Stimulated activated CD4-positive, alpha-beta T cell treated with anti-CD3 and anti-CD28 coated beads, Interleukin-15, amount 100 ng/mL, for 24 hours (primary cell): ENCODE measurements at places on chromosomes 5 and 9.
A peak's percentile ranks its signal among the peaks of the same experiment; 100 is the strongest.

GRCh38 chr5:96054311-96055030 lies 92.8 kb upstream of the ELL2 start:
- no peak for DNase-seq

DNA sequence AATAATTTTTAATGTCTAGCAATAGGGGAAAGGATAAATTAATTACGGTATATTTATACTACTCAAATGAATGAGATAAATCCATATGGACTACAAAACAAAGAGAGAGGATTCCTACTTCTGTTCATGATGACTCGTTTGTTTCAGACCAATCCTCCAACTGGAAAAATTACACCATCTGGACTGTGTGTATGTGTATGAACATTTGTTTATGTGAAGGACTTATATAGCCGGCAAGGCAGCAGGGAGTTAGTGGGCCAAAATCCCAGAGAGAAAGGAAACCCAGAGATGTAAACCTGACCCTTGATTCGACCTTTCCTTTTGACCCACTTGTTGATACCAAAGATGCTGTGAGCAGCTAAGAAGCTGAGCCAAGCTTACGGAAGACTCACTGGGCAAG lies 20.1 kb downstream of the PDE6A start:
- DNase-seq: no peak

GRCh38 chr5:109989994-109990722 lies 300.4 kb downstream of the MAN2A1 start:
- DNase-seq: no peak

DNA sequence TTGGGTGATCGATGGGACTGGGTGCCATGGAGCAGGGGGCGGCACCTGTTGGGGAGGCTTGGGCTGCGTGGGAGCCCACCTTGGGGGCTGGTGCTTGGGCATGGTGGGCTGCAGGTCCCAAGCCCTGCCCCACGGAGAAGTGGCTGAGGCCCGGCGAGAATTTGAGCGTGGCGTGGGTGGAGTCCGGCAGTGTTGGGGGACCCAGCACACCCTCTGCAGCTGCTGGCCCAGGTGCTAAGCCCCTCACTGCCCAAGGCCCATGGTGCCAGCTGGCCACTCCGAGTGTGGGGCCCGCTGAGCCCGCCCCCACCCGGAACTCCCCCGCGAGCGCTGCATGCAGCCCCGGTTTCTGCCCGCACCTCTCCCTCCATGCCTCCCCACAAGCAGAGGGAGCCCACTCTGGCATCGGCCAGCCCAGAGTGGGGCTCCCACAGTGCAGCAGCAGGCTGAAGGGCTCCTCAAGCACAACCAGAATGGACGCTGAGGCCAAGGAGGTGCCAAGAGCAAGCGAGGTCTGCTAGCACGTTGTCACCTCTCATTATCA lies 1178.6 kb upstream of the CDH10 start:
- DNase-seq: no peak

DNA sequence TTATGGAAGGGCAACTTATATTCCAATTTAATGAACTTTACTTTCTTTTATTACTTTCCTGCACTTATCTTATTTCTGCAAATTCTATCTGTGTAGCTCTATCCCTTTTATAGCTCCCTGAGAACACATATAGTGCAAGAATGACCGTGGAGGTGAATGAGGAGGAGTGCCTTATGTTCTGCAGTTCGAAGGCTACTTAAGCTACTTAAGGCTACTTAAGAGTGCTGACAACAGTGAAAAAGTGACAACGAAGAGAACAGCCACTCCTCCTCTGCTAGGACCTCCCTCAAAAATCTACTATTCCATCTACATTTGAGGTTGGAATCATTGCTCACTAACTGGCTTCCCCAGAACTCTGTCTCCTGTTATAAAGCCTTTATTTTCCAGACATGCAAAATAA lies 1365.7 kb upstream of the C9orf72 start:
- DNase-seq: no peak

- no peak for DNase-seq
Measured at GRCh38 chr9:115099901-115100300, 18.1 kb downstream of the TNC start.

- DNase-seq: peak; percentile 4
Measured at GRCh38 chr5:79229357-79230174, 6.4 kb upstream of the JMY start.

- DNase-seq: no peak
Measured at GRCh38 chr5:73284220-73284795, 111.3 kb downstream of the TMEM174 start.

- DNase-seq: no peak
Measured at GRCh38 chr5:176400382-176401156, 12.0 kb downstream of the HIGD2A start.

DNA sequence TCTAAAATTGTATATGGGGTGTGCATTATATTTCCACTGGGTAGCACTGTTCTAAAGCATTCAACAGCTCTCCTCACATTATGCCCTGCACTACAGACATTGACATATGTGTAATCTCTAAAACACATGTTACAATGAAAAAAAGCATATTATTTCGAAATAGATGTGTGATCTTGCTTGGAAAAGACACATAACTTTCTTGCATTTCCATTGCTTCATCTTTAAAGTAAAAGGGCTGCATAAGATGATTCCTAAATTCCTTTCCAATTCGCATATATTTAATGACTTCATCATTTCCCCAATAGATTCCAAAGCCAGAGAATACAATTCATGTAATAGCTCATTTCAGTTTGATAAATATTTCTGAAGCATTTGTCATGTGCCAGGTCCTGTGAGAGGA lies 566.9 kb downstream of the PDE4D start:
- DNase-seq: no peak

GRCh38 chr9:88742483-88742882 lies 207.5 kb downstream of the NXNL2 start:
- DNase-seq: no peak

GRCh38 chr5:6581090-6581489 lies 51.8 kb downstream of the NSUN2 start:
- DNase-seq: no peak

DNA sequence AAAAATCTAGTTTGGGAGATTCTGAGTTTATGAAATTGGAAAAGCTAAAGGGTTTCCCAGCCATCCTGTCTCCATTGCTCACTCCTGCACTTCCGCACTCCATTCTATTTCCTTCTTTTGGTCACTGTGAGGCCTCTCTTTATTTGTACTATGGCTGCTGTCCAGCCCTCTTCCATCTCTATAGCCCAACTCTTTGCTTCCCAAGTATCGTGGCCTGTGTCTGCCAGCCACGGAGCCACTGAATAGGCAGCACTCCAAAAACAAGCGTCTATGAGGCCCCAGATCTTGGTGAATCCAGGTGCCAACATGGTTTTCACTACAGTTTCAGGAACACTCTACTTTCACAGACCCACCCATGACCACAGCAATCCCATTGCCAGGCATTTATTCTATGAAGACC lies 37.2 kb downstream of the GRAMD2B start:
- DNase-seq: no peak

GRCh38 chr9:22105005-22105722 lies 96.1 kb upstream of the CDKN2B start:
- DNase-seq: peak; percentile 25

- DNase-seq: no peak
Measured at GRCh38 chr5:140217299-140218026, 42.5 kb downstream of the CYSTM1 start.

DNA sequence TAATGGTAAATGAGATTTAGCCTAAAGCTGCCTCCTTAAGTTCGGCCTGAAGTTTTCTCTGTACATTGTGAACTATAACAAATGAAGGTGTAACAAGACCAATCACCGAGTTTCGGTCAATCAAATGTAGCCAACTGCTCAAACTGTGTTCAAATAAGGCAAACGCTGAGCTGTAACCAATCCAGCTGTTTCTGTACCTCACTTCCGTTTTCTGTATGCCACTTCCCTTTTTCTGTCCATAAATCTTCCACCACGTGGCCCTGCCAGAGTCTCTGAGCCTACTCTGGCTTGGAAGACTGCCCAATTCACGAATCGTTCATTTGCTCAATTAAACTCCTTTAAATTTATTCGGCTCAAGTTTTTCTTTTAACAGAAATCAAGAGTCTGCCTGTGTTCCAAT lies 193.5 kb upstream of the KLF9 start:
- no peak for DNase-seq

GRCh38 chr5:102421647-102422046 lies 77.2 kb downstream of the SLCO6A1 start:
- DNase-seq: no peak

GRCh38 chr5:68872088-68872839 lies 221.6 kb upstream of the SLC30A5 start:
- DNase-seq: no peak

DNA sequence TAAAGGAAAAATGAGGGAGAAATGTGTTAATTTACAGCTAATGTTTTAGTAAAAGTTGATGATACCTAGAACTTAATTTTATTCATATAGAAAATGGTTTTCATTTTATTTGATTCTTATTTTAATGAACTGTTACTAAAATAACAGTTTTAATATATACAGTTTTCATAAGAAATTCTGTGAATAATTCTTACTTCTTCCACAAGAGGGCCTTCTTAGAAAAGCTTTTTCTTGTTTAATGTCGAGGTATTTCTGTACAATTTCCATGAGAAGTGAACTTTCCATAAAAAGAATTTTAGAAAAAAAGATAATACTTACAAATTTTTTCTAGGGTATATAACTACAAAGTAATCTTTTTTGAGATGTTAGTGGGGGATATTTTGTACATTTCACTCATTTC lies 73.9 kb downstream of the KLF9 start:
- DNase-seq: no peak

- DNase-seq: no peak
Measured at GRCh38 chr9:113617550-113617949, 154.0 kb downstream of the RGS3 start.

GRCh38 chr9:82034956-82035731 lies 46.6 kb downstream of the SPATA31D1 start:
- no peak for DNase-seq

DNA sequence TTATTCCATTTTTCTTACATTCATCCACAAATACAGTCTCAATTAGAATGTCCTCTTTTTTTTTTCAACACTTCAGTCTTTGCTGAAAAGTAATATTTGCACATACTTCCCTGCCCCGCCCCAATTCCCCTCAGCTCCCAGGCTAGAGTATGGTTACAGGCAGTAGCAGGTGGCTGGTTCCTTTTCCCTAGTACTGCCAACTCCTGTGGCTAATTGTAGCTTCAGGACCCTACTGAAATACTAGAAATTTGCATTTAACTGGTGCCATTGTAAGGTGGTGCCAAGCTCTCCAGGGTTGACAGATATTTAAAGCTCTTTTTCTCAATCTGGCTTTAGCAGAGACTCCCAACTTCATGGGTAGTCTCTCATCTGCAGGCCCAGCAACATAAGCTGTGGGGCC lies 80.3 kb downstream of the FAM81B start:
- DNase-seq: no peak

DNA sequence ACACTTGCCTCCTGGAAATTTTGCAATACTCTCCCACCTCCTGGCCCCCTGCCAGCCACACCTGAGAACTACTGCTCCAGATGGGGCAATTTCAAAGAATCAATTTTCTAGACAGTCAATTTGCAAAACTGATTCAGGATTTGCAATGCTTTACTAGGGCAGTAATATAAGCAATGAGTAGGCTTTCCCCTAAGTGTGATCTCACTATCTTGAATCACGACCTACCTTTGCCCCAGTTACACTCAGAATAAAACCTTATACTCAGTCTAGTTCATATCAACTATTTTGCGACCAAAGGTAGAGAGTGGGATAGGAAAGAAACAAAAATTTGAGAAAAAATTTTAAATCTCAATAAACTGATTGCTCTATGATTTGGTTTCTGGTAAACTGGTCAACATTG lies 54.4 kb downstream of the DROSHA start:
- no peak for DNase-seq

- no peak for DNase-seq
Measured at GRCh38 chr5:33008751-33009418, 297.8 kb downstream of the NPR3 start.

DNA sequence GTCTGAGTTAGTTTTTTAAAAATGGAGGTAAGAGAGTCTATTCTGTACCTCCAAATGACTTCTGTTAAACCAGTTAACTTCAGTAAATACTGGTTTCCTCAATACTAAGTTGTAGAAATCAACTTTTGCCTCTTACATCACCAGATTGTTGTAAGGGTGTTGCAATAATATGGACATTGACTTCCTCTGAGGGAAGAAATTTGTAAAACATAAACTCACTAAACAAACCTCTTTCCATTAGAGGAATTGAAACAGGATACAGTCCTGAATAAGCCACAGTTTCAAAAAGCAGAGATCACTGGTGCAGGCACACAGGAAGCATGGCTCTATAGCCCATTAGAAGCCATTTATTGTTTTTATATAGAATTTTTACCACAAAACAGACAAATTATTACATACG lies 32.7 kb upstream of the SLCO6A1 start:
- no peak for DNase-seq

GRCh38 chr9:137689745-137690529 lies 71.1 kb downstream of the EHMT1 start:
- no peak for DNase-seq

DNA sequence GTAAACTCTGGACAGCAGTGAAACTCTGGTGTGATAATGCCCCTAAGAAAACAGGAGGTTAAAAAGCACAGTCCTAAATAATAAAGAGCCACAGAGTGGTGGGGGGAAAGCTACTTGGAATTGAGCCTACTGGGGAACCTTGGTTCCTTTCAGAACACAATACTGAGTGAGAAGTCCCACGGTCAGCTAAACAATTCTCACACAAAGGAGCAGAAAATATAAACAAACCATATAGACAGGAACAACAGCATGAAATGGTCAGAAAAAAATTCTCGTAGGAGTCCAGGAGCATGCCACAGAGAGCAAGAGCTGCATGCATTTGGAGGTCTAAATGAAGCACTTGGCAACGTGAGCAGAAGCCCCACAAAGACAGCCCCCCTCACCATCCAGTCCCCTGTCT lies 56.0 kb downstream of the TEK start:
- no peak for DNase-seq

DNA sequence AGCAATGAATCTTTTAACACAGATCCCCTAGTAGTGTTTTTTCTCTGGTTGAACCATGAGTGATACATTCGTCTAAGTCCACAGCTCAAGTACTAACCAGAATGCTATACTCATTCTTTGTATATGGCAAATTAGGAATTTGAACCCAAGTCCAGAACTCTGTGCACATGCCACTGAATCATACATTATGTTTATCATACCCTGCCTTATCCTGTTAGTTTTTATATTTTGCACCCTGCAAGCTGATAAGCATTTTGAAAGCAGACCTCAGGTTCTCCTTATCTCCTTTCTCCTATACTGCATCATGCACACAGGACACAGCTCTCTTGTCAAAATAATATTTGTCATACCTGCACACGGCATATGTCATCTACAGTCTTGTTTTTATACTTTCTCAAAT lies 54.6 kb upstream of the ELL2 start:
- no peak for DNase-seq

- no peak for DNase-seq
Measured at GRCh38 chr5:177470759-177471536, 2.5 kb downstream of the DBN1 start.

- DNase-seq: no peak
Measured at GRCh38 chr9:36781533-36781932, 208.8 kb downstream of the MELK start.

DNA sequence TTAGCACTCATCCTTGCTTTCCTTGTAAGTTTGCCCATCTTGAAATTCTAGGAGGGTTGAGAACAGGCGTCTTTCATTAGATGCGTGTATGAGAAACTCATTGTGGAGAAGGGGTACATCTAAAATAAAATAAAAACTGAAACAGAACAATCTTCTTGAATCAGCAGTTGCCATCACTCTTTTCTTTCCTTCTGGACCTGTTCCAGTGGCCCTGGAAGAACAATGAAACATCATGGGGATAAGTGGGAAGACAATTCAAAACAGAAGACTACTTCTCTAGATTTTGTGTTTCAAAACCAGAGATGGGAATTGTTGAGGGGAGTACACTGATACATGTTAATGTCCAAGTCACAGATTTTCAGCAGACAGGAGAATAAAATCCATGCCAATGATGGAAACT lies 59.9 kb downstream of the SLC1A3 start:
- no peak for DNase-seq
